Kidney epithelial cell (primary cell): ENCODE measurements at places on chromosomes 5 and 9.

DNA sequence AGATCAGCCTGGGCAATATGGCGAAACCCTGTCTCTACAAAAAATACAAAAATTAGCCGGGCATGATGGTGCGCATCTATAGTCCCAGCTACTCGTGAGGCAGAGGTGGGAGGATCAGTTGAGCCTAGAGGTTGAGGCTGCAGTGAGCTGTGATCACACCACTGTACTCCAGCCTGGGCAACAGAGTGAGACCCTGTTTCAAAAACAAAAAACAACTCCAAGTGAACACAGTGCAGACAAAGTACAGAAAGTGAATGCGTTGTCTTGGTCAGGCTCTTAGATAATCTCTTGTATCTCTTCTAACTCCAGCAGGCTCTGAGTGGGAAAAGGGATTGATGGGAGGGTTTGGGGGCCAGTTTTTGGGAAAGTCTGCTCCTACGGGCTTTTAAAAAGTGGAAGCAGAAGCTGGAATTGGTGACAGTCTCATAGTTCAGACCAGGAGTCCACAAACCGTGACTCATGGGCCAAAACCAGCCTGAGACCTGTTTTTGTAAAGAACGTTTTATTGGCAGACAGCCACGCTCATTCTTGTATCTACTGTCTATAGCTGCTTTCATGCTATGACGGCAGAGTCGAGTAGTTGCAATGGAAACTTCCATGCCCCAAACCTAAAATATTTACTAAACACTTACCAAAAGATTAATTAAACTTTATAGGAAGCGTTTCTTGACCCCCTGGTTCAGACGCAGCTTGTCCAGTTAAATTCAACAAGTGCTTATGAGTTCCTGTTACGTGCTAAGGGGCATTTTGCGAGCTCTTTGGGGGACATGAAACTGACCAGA, 32.9 kb downstream of the NDST1 start:
- DNase-seq, result no peak

DNA sequence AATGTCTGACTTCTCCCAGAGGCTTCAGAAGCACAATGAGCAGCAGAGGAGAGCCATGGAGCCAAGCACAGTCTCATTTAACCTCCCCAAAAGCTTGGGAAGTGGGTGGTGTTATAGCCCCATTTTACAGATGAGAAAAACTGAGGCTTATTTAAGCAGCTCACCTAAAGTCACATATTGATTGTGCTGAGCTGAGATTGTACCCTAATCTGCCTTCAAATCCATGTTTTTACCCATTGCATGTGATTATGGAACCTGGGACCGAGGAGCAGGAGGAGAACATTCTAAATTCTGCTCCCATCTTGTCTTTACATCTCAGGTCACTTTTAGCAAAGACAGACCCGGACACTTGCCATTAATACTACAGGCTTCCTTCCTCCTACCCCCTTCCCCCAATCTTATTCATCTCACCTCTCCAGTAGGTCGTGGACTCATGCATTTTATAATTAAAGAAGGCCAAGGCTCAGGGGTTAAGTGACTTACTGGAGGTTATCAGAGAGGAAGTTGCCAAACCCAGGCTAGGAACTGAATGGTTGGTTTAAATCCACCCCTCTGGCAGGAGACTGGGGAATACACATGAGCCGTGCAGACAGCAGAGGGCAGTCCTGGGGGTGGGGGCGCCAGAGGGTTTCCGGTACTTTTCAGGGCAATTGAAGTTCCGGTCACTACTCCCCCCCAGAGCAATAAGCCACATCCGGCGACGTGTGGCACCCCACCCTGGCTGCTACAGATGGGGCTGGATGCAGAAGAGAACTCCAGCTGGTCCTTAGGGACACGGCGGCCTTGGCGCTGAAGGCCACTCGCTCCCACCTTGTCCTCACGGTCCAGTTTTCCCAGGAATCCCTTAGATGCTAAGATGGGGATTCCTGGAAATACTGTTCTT, 51.0 kb upstream of the IL17B start:
- no peak for DNase-seq

- peak; percentile 92 for DNase-seq
Measured at GRCh38 chr9:107274953-107275422, 8.1 kb upstream of the RAD23B start.

DNA sequence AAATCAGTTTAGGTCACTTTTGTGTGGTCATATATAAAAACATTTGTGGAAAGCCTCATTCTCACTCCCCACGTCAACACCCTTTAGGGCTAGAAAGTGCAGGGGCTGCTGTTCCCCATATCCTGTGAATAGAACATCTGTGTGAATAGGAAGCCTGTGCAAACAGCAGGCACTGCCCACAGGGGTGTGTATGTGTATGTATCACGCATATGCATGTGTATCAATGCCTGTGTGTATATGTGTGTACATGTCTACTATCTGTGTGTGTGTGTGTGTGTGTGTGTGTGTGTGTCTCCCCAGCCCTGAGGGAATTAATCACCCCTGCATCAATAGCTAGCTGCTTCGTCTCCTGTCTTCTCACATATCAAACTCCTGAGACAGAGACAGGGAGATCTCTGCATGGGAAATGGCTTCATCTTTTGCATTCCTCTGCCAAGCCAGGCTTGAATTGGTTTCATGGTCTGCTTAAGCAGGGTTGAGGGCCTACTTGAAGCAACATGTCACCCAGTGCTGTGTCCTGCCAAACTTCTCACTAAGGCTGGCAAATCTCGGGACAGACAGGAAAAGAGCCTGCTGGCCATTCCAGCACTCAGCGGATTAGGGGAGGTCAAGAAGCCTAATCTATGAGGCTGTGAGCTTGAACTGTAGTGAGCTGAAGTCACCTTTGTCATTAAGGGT, 265.8 kb downstream of the ADAMTSL1 start:
- DNase-seq, result peak; percentile 39

DNA sequence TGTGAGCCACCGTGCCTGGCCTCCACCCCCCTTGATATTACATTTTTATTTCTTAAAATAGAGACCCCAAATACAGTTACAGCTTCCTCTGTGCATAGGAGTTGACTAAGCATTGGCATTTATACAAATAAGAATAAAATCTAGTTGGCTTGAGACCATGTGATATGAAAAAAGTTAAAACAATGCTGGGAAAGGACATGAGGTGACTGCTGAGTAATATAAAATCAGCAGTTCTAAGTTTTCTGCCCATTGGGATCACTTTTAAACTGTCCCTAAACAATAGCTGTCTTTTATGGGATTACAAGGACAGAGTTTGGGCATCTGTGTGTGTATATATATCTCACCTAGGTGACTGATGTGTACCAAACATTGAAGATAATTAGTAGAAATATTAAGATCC, 96.6 kb downstream of the UBE2R2 start:
- DNase-seq, result no peak

- DNase-seq, result no peak
Measured at GRCh38 chr5:30725073-30725472, 468.4 kb upstream of the CDH6 start.

DNA sequence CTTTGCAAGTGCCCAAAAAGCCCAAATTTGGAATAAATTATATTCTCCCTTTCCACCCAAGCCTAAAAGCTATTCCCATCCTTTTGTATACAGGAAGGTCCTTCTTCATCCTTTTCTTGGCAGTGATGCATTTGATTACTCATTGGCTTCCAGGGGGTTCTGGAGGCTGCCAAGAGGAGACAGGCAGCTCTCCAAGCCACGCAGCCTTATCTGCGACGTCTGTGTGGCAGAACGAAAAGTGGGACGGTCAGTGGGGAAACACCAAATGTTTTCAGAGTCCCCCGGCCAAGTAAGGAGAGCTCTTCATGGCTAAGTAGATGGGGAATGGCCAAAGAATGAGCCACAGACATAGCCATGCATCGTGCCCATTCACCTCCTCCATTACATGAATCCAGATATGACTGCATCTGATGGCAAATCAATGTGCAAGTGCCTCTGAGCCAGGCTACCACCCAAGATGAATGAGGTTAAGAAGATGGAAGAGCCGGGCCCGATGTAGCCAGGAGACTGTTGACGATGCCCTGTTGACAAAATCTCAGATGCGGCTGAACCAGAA, 12.1 kb downstream of the ADAM19 start:
- DNase-seq, result no peak

DNA sequence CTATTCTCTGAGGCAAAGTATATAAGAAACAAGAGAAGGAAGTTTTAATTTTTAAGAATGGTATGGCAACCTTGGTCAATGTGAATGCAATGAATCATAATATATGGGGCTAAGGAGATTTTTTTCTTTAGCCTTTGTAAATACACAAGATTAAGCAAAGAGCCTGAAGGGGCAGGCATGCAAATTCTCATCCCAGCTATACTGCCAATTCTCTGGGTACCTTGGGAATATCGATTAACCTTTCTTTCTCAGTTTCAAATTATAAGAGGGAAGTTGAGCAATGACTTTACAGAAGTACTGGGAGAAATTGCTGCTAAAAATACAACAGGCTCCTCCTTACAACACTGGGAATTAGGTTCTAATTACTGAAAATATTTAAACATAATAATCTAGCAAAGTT, 97.5 kb downstream of the MRPS27 start:
- no peak for DNase-seq

DNA sequence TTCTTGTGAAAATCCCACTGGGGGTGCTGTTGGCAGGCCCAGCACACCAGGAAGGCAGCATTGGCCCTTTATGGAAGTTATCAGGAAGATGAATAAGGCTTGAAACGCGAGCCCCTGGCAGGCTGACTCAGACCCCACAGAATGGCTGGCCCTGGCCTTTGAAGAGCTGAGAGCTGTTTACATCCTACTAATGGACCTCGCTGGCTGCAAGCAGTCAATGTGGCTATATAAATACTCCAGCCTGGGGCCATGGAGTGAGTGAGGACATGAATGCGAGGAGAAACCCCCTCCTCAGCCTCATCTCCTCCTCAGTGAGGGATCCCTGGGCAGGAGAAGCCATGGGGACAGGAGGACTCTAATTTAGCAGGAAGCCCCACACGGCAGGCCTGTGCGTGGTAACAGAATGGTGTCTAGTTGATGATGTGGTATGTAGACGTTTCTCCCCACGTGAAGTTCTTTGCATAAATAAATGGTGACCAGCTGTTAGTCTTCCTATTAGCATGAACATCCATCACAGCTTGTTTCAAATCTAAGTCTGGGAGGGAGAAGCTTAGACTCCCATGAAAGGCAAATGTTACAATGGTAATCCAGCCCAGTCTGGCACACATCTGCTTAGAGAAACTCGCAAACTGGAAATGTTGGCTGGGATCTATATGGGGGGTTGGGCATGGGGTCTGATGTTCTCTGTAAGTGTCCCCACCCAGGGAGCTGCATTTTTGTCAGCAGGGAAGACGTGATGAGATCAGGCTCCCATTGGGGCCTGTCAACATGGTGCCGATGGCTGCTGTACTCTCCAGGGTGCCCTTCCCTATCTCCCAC, 175.1 kb upstream of the PITX1 start:
- DNase-seq, result peak; percentile 66

- no peak for DNase-seq
Measured at GRCh38 chr5:142870532-142871362, 100.6 kb downstream of the ARHGAP26 start.

DNA sequence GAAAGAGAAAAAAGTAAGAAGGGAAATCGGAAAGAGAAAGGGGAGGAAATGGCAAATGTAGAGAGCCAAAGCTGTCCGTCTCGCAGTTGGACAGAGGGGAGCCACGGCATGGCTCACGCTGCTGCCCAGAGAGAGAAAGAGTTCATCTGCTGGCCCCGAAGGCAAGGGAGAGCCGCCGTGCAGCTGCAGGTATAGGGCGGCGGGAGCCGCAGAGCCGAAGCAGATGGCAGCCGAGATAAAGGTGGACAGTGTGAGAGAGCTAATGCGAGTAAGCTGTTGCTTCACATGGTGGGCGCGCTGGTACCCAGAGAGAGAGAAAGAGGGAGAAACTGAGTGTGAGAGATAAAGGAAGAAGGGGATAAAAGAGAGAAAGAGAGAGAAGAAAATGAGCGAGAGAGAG, 188.4 kb upstream of the PPP1R26 start:
- DNase-seq, result no peak

DNA sequence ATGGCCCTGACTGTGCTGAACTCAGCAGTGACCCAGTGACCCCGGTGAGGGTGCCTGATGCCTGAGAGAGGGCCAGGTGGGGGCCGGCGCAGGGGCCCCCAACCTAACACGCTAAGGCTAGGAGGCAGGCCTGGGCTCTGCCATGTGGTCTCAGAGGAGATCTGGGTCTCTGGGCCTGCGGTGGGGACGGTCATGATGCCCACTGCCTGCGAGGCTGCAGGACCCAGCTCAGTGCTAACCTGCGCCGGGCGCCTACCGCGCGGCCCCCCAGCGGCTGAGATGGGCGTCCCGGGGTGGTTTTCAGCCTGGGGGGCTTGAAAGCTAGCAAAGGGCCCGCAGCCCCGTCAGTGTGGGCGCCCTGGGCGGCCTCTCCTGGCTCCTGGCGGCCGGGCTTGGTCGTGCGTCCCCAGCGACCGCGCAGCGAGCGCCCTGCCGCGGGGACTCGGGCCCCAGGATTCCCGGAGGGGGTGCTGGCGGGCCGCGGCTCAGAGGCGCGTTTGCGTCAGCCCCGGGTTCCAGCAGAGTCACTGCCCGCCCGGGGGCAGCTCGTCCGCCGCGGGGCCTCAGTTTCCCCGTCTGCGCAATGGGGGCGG, 2.5 kb downstream of the EGFL7 start:
- DNase-seq, result no peak

GRCh38 chr5:72488756-72489155, 18.5 kb downstream of the ZNF366 start:
- DNase-seq, result no peak

- DNase-seq, result peak; percentile 37
Measured at GRCh38 chr9:99819856-99820684, 1.6 kb upstream of the NR4A3 start.

GRCh38 chr5:133890776-133891280, 77.6 kb downstream of the C5orf15 start:
- DNase-seq, result no peak

GRCh38 chr5:145056800-145057199, 778.3 kb downstream of the PRELID2 start:
- no peak for DNase-seq

GRCh38 chr9:127918183-127919107, 1.6 kb upstream of the ST6GALNAC4 start:
- no peak for DNase-seq

- DNase-seq, result no peak
Measured at GRCh38 chr9:16268067-16268881, 602.2 kb downstream of the BNC2 start.

GRCh38 chr9:104232781-104233341, 138.8 kb downstream of the SMC2 start:
- peak; percentile 18 for DNase-seq

GRCh38 chr9:130010151-130010988, 32.6 kb downstream of the FNBP1 start:
- no peak for DNase-seq

GRCh38 chr9:114929201-114929600, 1.2 kb downstream of the TNFSF8 start:
- no peak for DNase-seq

- no peak for DNase-seq
Measured at GRCh38 chr9:102428305-102428704, 566.8 kb upstream of the CYLC2 start.

DNA sequence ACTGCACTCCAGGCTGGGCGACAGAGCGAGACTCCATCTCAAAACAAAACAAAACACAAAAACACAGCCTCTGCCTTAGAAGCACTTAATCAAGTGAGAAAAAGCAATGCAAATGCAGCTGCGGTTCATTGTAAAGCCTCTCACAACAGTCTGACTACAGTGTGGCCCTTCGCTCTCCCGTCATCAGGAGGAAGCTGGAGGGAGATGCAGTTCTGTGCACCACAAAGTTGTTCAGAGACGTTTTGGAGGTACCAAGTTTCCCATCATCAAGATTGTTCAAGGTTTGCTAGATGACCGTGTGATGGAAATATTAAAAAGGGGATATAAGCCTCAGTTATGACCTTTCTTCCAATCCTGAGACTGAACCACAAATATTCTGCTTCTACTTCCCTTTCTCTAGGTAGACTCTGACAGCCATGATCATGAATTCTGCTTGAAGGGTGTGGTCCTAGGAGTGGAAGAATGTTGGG, 40.9 kb downstream of the SEC61B start:
- no peak for DNase-seq
